ENCODE measurements at places on chromosomes 11 and 22. TPM values are rescaled to one million over a fixed set of nuclear protein-coding genes. Genes with fewer than 3 reads are reported as not detected.

The OR10A2 gene
- not detected for total RNA-seq

The FAM227A gene
- total RNA-seq: 10.2 TPM

The HARBI1 gene
- total RNA-seq: 2.1 TPM

The CARD18 gene
- total RNA-seq: not detected

The RASL10A gene
- total RNA-seq: not detected

The MYOD1 gene
- not detected for total RNA-seq

The GNG3 gene
- 0.63 TPM for total RNA-seq

The MS4A1 gene
- total RNA-seq: not detected

The ANO5 gene
- total RNA-seq: 0.90 TPM

The CST6 gene
- total RNA-seq: not detected

The PKP3 gene
- 16.2 TPM for total RNA-seq

The THY1 gene
- total RNA-seq: 0.63 TPM

The GLYATL1 gene
- total RNA-seq: not detected

The PANX2 gene
- total RNA-seq: not detected

The SLC5A4 gene
- 0.21 TPM for total RNA-seq

The PDE3B gene
- 36.5 TPM for total RNA-seq

The BACE1 gene
- total RNA-seq: 27.7 TPM

The TTC17 gene
- total RNA-seq: 123 TPM

The NRGN gene
- total RNA-seq: 1.4 TPM

The SCN3B gene
- under 0.01 TPM for total RNA-seq

The THRSP gene
- total RNA-seq: 22.9 TPM

The RIN1 gene
- total RNA-seq: 2.7 TPM

The KLHL35 gene
- total RNA-seq: 6.7 TPM

The ARHGAP8 gene
- total RNA-seq: 2.9 TPM

The CEP126 gene
- total RNA-seq: 9.4 TPM

The GDPD4 gene
- not detected for total RNA-seq

The GAL3ST1 gene
- total RNA-seq: 19.9 TPM

The OR51B2 gene
- total RNA-seq: not detected

The DPAGT1 gene
- total RNA-seq: 33.9 TPM

The APLNR gene
- total RNA-seq: 0.87 TPM

The OR8H2 gene
- total RNA-seq: not detected
